Suprapubic skin (tissue), 4 donors: ENCODE measurements at places on chromosomes 2 and 18. TPM values are rescaled to one million over a fixed set of nuclear protein-coding genes. Genes with fewer than 3 reads are reported as not detected.
A peak's percentile ranks its signal among the peaks of the same experiment; 100 is the strongest.

HJURP gene
- total RNA-seq, result 2.2 TPM

RGPD3 gene
- total RNA-seq, result 1.1 TPM

CCDC178 gene
- not detected for total RNA-seq

SIX3 gene
- 0.38 TPM for total RNA-seq

EDAR gene
- 2.0 TPM for total RNA-seq

PAX3 gene
- 13.8 TPM for total RNA-seq

GLI2 gene
- total RNA-seq, result 1.9 TPM

TRAPPC12 gene
- 103 TPM for total RNA-seq

FAM110C gene
- 21.3 TPM for total RNA-seq

REL gene
- 57.1 TPM for total RNA-seq

GPR39 gene
- total RNA-seq, result 0.72 TPM

TUBA3D gene
- total RNA-seq, result not detected

SMYD1 gene
- total RNA-seq, result not detected

- no peak for DNase-seq
These were observed 26.8 kb downstream of the PPP1CB start for GRCh38 chr2:28778392-28778791.

GRCh38 chr2:232190796-232191195 lies 187.8 kb upstream of the ALPP start:
- DNase-seq, result no peak

DNA sequence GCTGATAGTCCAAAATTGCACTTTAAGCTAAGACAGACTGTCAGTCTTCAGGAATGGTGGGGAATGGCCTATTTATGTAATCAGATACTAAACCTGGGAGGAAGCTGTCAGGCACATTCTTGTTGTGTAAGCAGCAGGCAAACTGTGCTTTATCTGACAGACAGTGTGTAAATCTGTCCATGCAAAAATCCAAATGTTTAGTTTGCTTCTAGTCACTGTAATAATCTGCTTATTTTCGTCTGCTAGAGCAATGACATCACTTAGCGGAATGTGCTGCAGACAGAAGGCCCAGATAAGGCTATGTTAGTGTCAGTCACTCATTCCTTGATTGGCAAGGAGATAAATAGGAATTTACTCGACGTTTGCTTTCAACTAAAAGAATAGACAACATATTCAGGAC lies 263.5 kb downstream of the ZNF407 start:
- no peak for DNase-seq

DNA sequence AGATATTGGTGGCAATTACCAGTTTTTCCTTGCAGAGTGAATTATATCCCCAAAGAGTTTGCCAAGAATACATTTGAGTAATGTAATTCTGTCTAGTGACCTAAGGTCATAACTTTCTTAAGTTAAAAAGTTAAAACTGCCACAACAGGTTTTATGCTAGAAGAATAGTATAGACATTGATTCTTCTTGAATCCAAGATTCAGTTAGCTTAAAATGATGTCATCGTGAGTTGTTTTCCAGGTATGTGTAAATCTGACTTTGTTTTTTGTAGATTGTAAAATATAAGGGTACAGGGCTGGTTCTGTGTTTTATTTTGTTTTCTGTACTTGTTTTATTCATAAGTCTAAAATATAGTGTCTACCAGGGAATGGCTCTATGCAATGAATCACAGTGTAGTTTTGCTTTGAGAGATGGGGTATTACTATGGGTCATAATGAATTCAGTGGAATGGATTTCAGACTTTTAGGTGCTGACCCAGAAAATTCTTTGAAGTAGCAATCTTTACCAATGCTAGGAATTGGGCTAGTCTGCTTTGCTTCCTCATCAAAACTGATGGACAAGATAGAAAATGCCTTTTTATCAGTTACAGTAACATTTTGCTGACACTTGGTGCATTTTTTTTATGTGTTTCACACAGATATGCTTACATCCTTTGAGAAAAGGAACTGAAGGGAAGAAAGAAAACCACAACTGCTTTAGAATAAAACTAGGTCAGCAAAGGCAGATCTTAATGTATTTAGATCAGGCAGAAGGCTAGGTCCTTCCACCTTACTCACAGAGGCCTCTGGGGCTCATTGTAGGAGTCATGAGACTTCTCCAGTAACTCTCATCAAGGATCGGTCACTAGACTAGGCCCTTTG lies 20.8 kb upstream of the MGAT5 start:
- DNase-seq, result no peak

- DNase-seq, result no peak
These were observed 40.4 kb downstream of the KIDINS220 start for GRCh38 chr2:8796878-8797550.

DNA sequence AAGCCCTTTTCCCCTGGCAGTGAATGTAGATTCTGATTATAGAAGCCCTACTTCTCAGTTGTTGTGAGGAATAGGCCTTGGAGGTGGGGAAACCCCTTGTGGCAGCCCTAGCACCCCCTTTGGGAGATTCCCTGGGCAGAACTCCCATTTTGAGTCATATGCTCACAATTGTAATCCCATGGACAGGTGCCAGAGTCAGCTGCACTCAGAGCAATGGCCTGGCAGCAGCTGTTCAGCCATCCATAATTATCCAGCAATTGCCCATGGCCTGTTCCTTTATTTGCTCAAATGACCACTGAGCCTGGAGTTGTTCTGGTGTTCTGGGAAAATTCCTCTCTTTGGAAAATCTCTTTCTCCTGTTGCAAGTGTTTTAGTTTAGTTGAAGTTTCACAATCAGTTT lies 71.7 kb downstream of the PTRHD1 start:
- peak; percentile 72 for DNase-seq

GRCh38 chr2:57696016-57696415 lies 350.6 kb upstream of the VRK2 start:
- DNase-seq, result no peak

- no peak for DNase-seq
These were observed 13.5 kb upstream of the HS6ST1 start for GRCh38 chr2:128332091-128332634.

DNA sequence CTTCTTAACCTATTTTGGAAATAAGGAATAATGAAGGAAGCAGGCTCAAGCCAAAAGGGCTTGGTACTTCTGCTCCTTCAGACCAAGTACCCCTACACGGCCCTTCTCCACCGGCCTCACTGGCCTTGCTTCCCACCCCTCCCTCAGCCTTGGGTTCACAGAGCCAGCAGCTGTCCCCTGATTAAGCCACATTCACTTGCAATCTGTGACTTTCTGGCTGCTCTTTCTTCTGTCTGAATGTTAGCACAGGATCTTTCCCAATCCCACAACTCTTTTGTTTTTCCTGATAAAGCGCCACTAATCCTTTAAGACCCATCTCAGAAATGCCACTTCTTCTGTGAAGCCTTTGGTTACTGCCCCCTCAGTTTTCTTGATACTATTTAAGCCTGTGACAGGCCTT lies 52.4 kb downstream of the REEP1 start:
- DNase-seq, result no peak

DNA sequence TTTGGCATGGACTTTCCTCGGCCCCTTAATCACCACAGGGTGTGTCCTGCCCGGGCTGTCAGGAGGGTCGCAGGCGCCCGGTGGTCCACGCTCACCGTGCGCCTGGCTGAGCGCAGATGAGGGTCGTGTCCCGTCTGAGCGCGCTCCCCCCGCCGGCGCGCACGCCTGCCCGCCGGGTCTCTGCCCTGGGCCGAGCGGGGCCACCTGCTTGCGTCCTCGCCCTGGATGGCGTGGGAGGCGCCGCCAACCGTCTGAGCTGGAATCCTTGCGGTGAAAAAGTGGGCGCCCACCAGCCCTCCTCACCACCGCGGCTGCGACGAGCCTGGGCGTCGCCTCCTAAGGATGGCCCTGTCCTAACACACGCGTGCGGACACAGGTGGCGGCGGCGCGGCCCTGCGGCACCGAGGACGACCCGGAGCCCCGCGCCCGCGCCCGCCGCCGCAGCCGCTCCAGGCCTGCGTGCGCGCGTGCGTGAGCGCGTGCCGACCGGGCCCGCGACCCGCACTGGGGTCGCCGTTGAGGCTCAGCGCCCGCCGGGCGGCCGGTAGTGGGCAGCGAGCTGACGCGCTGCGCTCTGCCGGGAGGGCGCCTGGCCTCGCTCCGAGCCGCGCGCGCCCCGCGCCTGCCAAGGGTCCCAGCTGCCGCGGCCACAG lies 126.6 kb downstream of the ARHGEF4 start:
- no peak for DNase-seq

DNA sequence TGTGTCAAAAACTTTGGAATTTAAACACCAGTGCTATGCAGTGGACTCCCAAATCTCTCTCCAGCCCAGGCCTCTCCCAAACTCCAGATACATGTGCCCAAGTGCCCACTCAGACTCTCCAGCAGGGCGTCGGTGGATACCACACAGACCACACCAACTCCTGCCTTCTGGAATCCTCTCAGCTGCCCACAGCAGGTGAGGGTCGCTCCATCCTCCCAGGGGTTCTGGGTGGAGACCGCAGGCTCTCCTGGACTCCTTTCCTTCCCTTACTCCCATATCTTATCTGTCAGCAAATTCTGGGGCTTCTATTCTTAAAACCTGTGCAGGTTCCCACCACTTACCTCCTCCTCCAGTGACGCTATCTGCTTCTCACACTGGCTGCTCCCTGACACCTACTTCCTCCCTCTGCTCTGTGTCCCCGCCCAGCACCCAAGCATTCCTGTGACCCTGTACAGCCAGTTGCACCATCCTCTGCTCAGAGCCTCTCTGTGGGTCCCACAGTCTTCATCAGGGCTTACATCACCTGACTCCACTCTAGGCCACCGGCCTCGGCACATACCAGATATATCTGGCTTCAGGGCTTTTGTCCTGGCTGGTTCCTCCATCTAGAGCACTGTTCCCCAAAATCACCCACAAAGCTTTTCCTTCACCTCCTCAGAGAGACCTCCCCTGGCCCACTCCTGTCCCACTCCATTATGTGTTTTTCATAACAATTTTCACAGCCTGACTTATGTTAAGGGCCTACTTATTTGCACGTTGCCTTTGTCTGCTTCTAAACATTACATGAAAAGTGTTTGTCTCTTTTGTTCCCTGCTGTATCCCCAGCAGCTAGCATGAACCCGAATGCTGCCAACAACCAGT lies 2.6 kb upstream of the IMP4 start:
- DNase-seq, result no peak

- no peak for DNase-seq
These were observed 314.4 kb downstream of the ALK start for GRCh38 chr2:29607038-29607420.

DNA sequence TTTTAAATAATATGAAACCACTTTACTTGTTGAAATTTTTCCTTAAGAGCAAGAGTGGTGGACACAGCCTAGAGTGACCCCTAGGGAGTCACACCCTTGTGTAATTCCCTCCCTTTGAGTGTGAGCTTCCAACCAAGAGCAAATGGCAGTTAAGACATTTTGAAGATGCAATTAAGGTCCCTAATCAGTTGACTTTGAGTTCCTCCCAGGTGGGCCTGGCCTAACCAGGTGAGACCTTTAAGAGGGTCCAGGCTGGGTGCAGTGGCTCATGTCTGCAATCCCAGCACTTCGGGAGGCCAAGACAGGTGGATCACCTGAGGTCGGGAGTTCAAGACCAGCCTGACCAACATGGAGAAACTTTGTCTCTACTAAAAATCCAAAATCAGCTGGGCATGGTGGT lies 143.5 kb upstream of the PID1 start:
- no peak for DNase-seq

- no peak for DNase-seq
These were observed 1.0 kb upstream of the ZNF532 start for GRCh38 chr18:58863539-58864145.

GRCh38 chr2:191417746-191418145 lies 172.5 kb downstream of the MYO1B start:
- no peak for DNase-seq

DNA sequence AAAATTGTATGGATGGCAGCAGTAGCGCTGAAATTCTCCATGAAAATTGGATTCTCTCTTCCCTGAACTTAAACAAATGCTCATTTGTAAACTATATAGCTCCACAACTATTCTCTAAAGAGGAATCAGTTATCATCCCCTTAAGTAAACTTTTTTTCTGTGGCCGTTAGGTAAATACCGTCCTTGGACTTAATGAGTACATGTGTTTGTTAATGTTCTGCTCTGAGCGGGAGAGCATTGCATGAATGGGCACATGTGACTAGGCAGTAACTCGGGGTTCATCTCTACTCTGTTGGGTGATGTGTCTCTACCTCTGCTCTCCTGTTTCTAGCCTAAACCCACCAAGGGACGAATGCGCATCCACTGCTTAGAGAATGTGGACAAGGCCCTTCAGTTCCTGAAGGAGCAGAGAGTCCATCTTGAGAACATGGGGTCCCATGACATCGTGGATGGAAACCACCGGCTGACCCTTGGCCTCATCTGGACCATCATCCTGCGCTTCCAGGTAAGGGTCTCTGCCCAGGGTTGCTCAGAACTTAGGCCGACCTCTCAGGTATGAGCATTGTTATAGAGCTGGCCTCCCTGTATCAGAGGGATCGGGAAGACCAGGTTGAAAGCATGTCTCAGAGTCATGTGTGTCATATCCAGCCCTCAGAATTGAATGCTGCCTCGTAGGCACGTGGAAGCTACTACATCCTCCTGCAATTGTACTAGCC lies 111.5 kb upstream of the EML6 start:
- no peak for DNase-seq

GRCh38 chr2:219002395-219003266 lies 9.4 kb upstream of the CRYBA2 start:
- no peak for DNase-seq

- DNase-seq, result no peak
These were observed 119.4 kb downstream of the PARD3B start for GRCh38 chr2:204664708-204665121.

- no peak for DNase-seq
These were observed 156.9 kb downstream of the LAMA1 start for GRCh38 chr18:6960656-6961055.

DNA sequence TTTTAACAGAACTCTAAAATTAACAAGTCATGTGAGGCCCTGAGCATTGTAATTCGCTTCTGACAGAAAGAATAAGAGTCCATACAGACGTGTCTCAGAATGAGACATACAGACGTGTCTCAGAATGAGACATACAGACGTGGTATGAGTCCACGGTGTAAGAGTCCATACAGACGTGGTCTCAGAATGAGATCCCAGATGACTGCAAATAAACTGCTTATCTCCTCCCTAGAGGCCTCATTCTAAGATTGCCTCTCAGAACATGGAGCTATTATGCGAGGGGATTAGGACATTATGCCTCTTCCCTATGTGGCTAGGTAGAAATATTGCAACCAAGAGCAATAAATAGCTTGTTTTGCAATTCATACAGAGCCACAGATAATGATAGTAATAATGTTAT lies 63.9 kb downstream of the NEB start:
- no peak for DNase-seq

DNA sequence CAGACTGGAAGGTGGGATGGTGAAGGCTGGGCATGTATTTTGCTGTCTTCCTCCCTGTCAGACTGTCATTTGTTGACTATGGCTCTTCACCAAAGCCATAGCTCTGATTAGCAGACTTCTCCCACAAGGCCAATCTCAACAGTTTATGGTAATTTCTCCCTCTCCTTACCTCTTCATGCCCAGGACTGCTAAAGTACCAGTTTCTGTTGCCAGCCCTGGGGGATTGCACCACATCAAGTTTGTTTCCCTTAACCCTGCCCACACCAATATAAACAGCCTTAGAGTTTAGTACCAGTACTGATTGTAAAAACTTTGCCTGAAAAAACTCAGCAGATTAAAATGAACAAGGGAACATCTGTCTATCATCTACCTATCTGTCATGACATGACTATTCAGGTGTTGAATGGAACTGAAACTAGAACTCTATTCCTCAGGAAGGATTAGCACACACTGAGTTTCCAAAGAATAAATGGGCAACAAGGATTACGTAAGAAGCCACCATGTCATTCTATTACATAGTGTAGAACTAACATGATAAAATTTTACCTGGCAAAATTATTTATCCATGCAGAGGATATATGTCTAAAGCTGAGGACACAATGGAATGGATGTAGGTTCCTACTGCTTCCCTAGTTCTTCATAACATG lies 13.7 kb downstream of the FEZ2 start:
- DNase-seq, result no peak

- DNase-seq, result no peak
These were observed 76.2 kb upstream of the STK39 start for GRCh38 chr2:168323529-168324021.
